ENCODE measurements at places on chromosomes 2 and 18. TPM values are rescaled to one million over a fixed set of nuclear protein-coding genes. Genes with fewer than 3 reads are reported as not detected.

The ABCB11 gene
- 0.18 TPM for total RNA-seq

The CDCA7 gene
- total RNA-seq = 5.7 TPM

The KIAA2012 gene
- total RNA-seq = not detected

The GEN1 gene
- total RNA-seq = 8.9 TPM

The CTNNA2 gene
- not detected for total RNA-seq

The LOXHD1 gene
- total RNA-seq = not detected

The CCDC141 gene
- not detected for total RNA-seq

The FLACC1 gene
- 1.0 TPM for total RNA-seq

The TWIST2 gene
- 1.6 TPM for total RNA-seq

The TMEM37 gene
- 0.94 TPM for total RNA-seq

The CCL20 gene
- 2.1 TPM for total RNA-seq

The EVA1A gene
- total RNA-seq = 116 TPM

The SERPINB13 gene
- not detected for total RNA-seq

The CAPN13 gene
- total RNA-seq = not detected

The TSGA10 gene
- total RNA-seq = 1.0 TPM

The PCARE gene
- under 0.01 TPM for total RNA-seq

The MYL1 gene
- total RNA-seq = not detected

The ORC2 gene
- 15.4 TPM for total RNA-seq

The PJVK gene
- 0.66 TPM for total RNA-seq

The DNAJC5G gene
- not detected for total RNA-seq

The SPRED2 gene
- total RNA-seq = 1.5 TPM

The PAX8 gene
- total RNA-seq = not detected

The POMC gene
- 0.66 TPM for total RNA-seq

The COL4A3 gene
- 0.19 TPM for total RNA-seq

The HPCAL1 gene
- 55.2 TPM for total RNA-seq

The COL5A2 gene
- 325 TPM for total RNA-seq

The MAP3K19 gene
- total RNA-seq = not detected

The LYG1 gene
- total RNA-seq = 0.27 TPM

The GAREM1 gene
- total RNA-seq = 1.9 TPM

The CYTIP gene
- total RNA-seq = not detected

The FOXD4L1 gene
- not detected for total RNA-seq

The SIX3 gene
- total RNA-seq = not detected

The COLEC12 gene
- total RNA-seq = 0.94 TPM

The GRHL1 gene
- 0.63 TPM for total RNA-seq

Measured in endothelial cell of coronary artery (primary cell).